Activated CD8-positive, alpha-beta memory T cell treated with anti-CD3 and anti-CD28 coated beads, Interleukin-2, amount 10 ng/mL, durations not matched to agents 7 days and 5 days (primary cell): ENCODE measurements at places on chromosomes 11 and 22. TPM values are rescaled to one million over a fixed set of nuclear protein-coding genes. Genes with fewer than 3 reads are reported as not detected.

The CDC42EP2 gene
- 1.4 TPM for total RNA-seq

DNA sequence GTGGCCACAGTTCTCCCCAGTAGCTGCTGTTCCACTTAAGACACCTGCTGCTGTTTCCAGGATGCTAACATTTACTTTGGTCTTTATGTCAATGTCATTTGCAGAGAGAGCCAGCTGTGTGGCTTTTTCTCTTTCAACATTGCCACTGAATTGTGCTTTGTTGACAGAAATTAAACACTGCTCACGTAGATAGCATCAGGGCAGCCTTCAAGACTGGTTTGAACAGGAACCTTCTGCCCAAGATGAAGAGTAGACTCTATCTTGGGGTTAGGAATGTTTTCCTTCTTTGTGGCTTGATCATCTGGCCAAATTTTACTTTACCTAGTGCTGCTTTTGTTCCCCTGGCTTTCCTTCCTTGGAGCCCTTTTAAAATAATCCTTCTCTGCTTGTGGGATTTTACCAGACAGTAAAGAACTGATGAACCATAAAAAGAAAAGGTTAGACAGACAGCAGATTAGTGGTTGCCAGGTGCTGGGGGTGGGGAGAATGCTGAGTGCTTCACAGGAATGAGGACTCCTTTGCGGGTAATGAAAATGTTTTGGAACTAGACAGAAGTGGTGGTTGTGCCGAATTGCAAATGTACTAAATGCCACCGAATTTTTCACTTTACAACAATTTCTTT lies 22.7 kb upstream of the XBP1 start:
- H3K27me3 ChIP-seq: no peaks in the 10 kb centered on the region
- H3K4me1 ChIP-seq: peaks cover 52% of the 10 kb centered on the region
- peak overlapping the region; percentile 86 for H3K27ac ChIP-seq
- no peak overlapping the region for H3K4me3 ChIP-seq

DNA sequence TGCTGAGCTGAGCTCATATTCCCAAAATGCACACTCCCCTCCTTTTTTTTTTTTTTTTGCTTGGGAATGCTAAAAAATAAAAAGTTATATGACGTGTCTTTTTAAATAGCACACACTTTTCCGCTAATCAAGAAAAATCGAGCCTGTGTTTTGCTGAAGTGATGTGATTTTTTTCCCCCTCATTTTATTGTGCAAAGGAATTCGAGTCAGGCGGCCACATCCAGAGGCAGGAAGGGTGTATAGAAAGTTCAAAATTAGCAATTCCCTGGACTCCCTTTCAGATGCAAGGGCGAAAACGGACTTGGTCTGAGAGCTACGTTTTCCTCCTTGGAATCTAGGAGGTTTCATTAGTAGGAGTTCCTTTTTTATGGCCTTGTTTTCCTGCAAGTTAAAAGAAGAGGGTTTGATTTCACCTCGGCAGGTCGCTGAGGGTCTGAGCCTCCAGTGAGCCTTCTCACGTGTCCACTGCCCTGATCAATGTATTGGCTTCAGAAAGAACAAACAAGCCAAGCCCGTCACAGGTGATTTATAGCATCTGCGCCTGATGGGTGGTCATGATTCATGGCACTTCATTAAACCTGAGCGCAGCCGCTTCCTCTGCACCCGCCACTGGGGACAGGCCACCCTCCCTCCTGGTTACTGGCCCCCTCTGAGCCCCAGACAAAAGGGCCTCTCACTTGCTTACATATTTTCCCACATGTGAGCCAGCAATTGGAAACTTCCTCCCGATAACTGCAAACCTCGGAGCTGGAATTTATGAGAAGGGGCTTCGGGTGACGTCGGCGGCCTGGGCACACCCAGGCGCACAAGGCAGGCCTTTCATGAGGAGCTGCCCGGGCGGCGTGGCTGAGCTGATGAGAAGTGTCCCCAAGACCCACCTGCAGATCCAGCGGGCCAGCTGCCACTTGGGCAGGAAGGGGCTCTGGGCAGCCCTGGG lies 64.4 kb upstream of the LINC01488 start:
- peaks cover 3% of the 10 kb centered on the region for H3K27me3 ChIP-seq
- H3K4me3 ChIP-seq: no peak overlapping the region
- no peaks in the 10 kb centered on the region for H3K4me1 ChIP-seq

The CLDN25 gene
- not detected for total RNA-seq

GRCh38 chr22:32354360-32355351 lies 3.0 kb upstream of the RFPL3 start:
- H3K27ac ChIP-seq: no peak overlapping the region
- no peak for DNase-seq
- no peaks in the 10 kb centered on the region for H3K36me3 ChIP-seq
- H3K4me1 ChIP-seq: no peaks in the 10 kb centered on the region
- H3K27me3 ChIP-seq: peaks cover 3% of the 10 kb centered on the region
- H3K4me3 ChIP-seq: no peak overlapping the region

The VSIG10L2 gene
- not detected for total RNA-seq

The HTR3B gene
- total RNA-seq: not detected

- no peak for DNase-seq
- H3K36me3 ChIP-seq: peaks cover 60% of the 10 kb centered on the region
- no peaks in the 10 kb centered on the region for H3K27me3 ChIP-seq
- H3K4me1 ChIP-seq: peaks cover 22% of the 10 kb centered on the region
Observed at GRCh38 chr22:24061124-24061684, 50.1 kb downstream of the CABIN1 start.

DNA sequence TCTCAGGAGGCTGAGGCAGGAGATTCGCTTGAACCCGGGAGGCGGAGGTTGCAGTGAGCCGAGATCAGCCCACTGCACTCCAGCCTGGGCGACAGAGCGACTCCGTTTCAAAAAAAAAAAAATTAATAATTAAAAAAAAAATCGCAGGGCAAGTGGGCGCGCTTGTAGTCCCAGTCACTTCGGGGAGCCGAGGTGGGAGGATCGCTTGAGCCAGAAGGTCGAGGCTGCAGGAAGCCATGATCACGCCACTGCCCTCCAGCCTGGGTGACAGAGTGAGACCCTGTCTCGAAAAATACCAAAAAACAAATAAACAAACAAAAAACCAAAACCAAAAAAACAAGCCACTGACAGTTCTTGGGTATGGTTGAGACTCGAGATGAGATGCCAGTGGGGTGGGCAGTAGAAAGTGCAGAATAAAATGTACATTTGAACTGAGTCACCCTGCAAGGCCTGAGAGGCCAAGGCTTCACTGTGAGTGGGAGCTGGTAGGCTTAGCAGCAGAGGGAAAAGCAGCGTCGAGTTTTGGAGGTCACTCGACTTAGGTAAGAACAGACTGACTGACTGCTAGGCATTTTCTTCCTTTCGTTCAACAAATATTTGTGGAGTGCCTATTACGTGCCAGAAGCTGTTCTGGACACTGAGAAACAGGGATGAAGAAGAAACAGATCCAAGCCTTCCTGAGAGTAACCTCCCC lies 635 bp upstream of the LDHA start:
- peak overlapping the region; percentile 98 for H3K27ac ChIP-seq
- no peaks in the 10 kb centered on the region for H3K27me3 ChIP-seq
- H3K36me3 ChIP-seq: peaks cover 37% of the 10 kb centered on the region
- peak overlapping the region; percentile 99 for H3K4me3 ChIP-seq

The PATE2 gene
- total RNA-seq: not detected

DNA sequence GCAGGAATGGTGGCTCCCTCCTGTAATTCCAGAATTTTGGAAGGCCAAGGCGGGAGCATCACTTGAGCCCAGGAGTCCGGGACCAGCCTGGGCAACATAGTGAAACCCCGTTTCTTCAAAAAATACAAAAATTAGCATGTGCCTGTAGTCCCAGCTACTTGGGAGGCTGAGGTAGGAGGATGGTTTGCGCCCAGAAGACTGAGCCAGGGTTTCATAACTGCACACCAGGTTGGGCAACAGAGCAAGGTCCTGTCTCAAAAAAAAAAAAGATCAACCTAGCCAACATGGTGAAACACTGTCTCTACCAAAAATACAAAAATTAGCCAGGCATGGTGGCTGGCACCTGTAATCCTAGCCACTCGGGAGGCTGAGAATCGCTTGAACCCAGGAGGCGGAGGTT lies 6.4 kb downstream of the A4GALT start:
- H3K36me3 ChIP-seq: no peaks in the 10 kb centered on the region
- H3K4me1 ChIP-seq: peaks cover 2% of the 10 kb centered on the region
- no peak for DNase-seq
- no peak overlapping the region for H3K27ac ChIP-seq
- H3K4me3 ChIP-seq: no peak overlapping the region

- no peak for DNase-seq
- no peaks in the 10 kb centered on the region for H3K4me1 ChIP-seq
- no peaks in the 10 kb centered on the region for H3K36me3 ChIP-seq
- H3K27me3 ChIP-seq: peaks cover 11% of the 10 kb centered on the region
Observed at GRCh38 chr22:28230671-28231070, 311.6 kb upstream of the PITPNB start.

DNA sequence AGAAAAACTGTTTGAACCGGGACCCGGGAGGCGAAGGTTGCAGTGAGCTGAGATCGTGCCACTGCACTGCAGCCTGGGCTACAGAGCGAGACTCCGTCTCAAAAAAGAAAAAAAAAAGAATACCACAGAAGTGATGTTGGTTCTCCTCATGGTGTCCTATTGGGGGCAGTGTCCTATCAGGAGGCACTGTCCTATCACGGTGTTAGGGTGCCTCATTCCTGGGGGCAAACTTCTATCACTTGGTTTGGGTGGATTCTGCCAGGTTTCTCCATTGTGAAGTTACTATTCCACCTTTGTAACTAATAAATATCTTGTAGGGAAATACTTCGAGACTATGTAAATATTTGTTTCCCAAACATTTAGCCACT lies 19.6 kb downstream of the PRR14L start:
- H3K4me3 ChIP-seq: no peak overlapping the region
- H3K27me3 ChIP-seq: no peaks in the 10 kb centered on the region
- peaks cover 18% of the 10 kb centered on the region for H3K4me1 ChIP-seq
- H3K27ac ChIP-seq: no peak overlapping the region

DNA sequence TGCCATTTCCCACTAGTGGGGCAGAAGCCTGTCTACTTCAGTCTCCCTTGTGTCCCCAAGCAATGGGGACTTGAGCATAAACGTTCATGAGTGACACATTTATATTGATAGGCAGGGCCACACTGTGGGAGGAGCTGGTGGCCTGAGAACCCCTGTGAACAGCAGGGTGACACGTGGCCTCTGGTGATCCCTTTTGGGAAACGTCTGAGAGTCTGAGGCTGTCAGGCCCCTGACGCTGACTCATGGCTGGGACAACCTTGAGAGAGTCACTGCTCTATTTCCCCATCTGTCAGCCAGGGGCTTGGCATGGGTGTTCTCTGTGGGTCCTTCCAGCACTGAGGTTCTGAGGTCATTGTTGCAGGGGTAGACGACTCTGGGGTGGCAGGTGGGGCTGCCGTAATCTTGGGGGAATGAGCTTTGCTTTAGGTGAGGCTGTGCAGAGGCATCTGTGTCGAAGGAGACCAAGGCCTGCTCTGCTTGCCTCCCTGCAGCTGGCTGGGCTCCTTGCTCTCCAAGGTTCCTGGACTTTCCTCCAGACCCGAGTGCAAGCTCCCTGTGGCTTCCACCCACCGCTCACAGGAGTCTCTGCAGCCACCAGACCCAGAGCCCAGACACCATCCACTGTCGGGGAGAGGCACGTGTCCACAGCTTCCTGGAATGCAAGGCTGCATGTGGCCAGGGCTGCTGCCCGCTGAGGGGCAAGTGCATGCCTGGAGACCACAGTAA lies 54.7 kb downstream of the SMIM38 start:
- H3K27me3 ChIP-seq: peaks cover 23% of the 10 kb centered on the region
- DNase-seq: no peak
- H3K4me1 ChIP-seq: peaks cover 2% of the 10 kb centered on the region
- H3K27ac ChIP-seq: no peak overlapping the region
- no peak overlapping the region for H3K4me3 ChIP-seq

- H3K27me3 ChIP-seq: no peaks in the 10 kb centered on the region
- H3K27ac ChIP-seq: no peak overlapping the region
- H3K4me1 ChIP-seq: peaks cover 8% of the 10 kb centered on the region
- H3K4me3 ChIP-seq: no peak overlapping the region
Observed at GRCh38 chr11:47354913-47355282, 2.4 kb upstream of the MYBPC3 start.

The KREMEN1 gene
- total RNA-seq: 0.47 TPM

GRCh38 chr11:105937331-105937730 lies 84.7 kb downstream of the MSANTD4 start:
- H3K4me1 ChIP-seq: no peaks in the 10 kb centered on the region
- no peak for DNase-seq
- no peaks in the 10 kb centered on the region for H3K36me3 ChIP-seq
- H3K4me3 ChIP-seq: no peak overlapping the region
- no peak overlapping the region for H3K27ac ChIP-seq
- H3K27me3 ChIP-seq: no peaks in the 10 kb centered on the region

GRCh38 chr11:108703916-108704315 lies 39.0 kb downstream of the DDX10 start:
- no peaks in the 10 kb centered on the region for H3K27me3 ChIP-seq
- no peak overlapping the region for H3K27ac ChIP-seq
- H3K36me3 ChIP-seq: peaks cover 45% of the 10 kb centered on the region

- H3K27me3 ChIP-seq: peaks cover 66% of the 10 kb centered on the region
- no peaks in the 10 kb centered on the region for H3K36me3 ChIP-seq
- no peak for DNase-seq
- H3K27ac ChIP-seq: no peak overlapping the region
- H3K4me1 ChIP-seq: peaks cover 13% of the 10 kb centered on the region
Observed at GRCh38 chr22:39204216-39204615, 40.6 kb downstream of the PDGFB start.

DNA sequence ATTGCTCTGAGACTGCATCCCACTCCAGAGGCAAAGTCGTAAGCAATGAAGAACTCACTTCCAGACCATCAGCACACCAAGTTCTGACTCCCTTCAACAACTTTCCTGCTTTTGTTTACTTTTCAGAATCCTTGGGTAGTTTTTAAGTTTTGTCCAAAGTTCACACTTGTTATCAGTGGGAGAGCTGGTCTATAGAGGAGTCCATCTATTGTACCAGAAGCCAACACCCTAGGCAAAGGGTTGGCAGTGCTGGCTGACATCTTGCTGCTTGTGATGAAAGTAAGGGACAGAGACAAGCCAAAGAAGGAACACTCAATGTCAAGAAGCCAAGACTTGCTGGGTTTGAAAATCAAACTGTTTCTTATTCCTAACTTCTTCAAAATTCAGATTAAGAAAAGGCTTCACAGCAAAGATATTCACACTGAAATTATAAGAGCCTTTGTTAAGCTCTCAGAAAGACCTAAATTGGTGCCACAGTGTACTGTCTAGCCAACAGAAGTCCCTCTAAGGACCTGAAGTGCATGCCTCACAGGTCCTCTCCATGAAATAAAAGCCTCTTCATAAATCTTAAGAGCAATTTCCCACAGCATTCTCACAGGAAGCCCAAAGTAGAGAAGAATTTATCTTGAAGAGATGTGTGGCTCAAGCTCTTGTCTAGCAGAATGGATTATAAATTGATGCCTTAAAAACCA lies 21.5 kb upstream of the LINC01488 start:
- no peak overlapping the region for H3K27ac ChIP-seq
- no peak overlapping the region for H3K4me3 ChIP-seq
- peaks cover 20% of the 10 kb centered on the region for H3K27me3 ChIP-seq
- H3K36me3 ChIP-seq: peaks cover 1% of the 10 kb centered on the region

The SEZ6L gene
- total RNA-seq: not detected
